Stimulated activated CD8-positive, alpha-beta memory T cell treated with anti-CD3 and anti-CD28 coated beads, Interleukin-7, amount 100 ng/mL, for 4 hours (primary cell): ENCODE measurements at places on chromosomes 16 and 17.
A peak's percentile ranks its signal among the peaks of the same experiment; 100 is the strongest.

GRCh38 chr17:79936641-79937381 lies 97.6 kb upstream of the CBX4 start:
- no peak for DNase-seq

- DNase-seq, result no peak
Measured at GRCh38 chr16:66030036-66030435, 336.5 kb upstream of the CDH5 start.

DNA sequence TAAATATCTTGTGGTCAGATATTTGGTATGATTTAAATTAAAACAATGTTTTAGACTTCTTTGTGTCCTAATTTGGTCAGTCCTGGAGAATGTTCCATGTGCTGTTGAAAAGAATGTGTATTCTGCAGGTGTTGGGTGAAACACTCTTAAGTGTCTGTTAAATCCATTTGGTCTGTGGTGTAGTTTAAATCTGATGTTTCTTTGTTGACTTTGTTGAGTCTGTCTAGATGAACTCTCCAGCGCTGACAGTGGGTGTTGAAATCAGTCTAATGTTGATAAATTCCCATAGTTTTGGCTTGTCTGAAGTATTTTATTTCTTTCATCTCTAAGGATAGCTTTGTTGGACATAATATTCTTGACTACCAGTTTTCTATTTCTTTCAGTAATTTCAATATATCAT lies 18.8 kb downstream of the TANC2 start:
- no peak for DNase-seq

- no peak for DNase-seq
Measured at GRCh38 chr17:37405955-37406634, 541 bp downstream of the ACACA start.

- DNase-seq, result no peak
Measured at GRCh38 chr17:7389924-7390910, 4.1 kb downstream of the PLSCR3 start.

DNA sequence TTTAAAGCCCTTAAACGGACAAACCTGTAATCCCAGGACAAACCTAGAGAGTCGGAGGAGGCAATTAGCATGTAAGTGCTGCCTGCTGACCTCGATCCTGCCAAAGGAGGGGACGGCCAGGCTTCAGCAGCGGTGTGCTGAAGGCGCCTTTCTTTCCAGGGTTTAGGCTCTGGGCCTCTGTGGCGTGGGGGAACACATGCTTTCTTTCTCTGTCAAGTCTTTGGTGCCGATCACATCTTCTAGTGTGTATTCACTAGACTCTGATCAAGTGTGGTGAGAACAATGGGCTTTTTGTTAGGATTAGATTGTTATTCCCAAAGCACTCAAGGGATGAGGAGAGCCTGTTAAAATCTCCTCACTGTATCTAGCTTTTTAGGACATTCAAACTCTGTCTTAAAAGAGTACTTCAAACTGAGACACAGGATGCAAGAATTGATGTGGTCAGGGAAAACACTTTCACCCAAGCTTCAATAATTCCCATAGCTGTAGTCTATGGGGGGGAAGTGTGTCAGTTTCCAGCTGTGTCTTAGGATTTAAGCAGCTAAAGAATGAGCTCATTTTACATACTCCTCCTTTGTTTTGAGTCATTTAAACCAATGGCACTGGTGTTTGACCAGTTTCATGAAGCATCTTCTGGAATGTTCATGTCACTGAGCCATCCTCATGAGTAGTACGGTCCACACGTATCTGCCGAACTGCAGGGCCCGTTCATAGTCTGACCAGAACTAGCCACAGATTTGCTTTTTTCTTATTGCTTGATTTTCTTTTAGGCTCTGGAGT lies 51.2 kb downstream of the RPA1 start:
- DNase-seq, result no peak

GRCh38 chr17:38867968-38868816 lies 1.7 kb upstream of the LASP1 start:
- DNase-seq, result no peak

- DNase-seq, result no peak
Measured at GRCh38 chr16:22052980-22053379, 39.4 kb upstream of the VWA3A start.

- DNase-seq, result no peak
Measured at GRCh38 chr16:82329504-82330192, 159.6 kb upstream of the MPHOSPH6 start.

- DNase-seq, result no peak
Measured at GRCh38 chr17:2436316-2436905, 35.6 kb upstream of the MNT start.

DNA sequence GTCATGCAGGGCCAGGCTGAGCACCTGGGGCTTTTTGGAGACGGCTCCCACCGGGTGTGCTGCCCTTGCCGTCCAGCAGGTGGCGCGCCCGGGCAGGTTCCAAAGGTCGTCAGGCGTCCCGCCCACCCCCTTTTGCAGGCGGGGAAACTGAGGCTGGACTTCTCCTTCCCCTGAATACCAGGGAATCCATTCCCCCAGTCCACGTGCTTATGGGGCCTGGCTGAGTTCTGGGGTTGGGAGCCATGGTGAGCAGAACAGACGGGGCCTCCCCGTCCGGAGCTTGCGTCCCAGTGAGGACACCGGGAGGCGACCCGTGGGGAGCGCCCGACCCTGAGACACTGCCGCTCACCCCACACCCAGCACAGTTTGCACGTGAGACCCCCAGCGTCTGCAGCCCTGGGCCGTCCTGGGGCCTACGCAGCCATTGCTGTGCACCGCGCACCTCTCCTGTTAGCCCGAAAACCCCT lies 51.8 kb upstream of the JPH3 start:
- DNase-seq, result peak; percentile 26
